Right ventricle myocardium inferior (tissue), 1 donor: ENCODE measurements at places on chromosomes 2 and 18.

- DNase-seq = no peak
Measured at GRCh38 chr2:135095591-135095990, 43.5 kb downstream of the RAB3GAP1 start.

- DNase-seq = peak; percentile 3
Measured at GRCh38 chr2:239831861-239832489, 193.2 kb downstream of the NDUFA10 start.

- no peak for DNase-seq
Measured at GRCh38 chr2:223075301-223076270, 23.6 kb downstream of the KCNE4 start.

- DNase-seq = no peak
Measured at GRCh38 chr2:233456934-233457333, 102.6 kb downstream of the DGKD start.

- DNase-seq = no peak
Measured at GRCh38 chr2:188414869-188415753, 123.4 kb downstream of the GULP1 start.

DNA sequence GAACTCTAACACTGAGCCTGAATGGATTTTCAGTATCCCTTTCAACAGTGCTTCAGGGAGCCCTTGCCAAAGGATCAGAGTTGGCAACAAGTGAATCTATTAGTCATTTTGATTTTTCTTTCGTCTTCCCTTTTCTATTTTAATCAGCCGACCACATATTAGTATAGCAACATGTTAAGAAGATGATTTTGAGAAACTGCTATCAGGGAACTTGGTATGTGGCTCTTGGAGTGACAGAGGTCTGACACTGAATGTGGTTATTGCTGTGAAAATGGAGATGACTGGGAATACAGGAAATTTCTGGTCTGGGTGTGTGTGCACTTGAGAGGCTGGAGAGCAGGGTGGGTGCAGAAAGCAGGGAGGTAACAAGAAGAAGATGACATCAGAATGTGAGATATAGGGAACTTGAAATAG, 28.7 kb upstream of the IL1RL1 start:
- no peak for DNase-seq

- no peak for DNase-seq
Measured at GRCh38 chr2:203498161-203498560, 36.9 kb downstream of the RAPH1 start.

- DNase-seq = no peak
Measured at GRCh38 chr2:201362396-201362795, 5.3 kb upstream of the FLACC1 start.

DNA sequence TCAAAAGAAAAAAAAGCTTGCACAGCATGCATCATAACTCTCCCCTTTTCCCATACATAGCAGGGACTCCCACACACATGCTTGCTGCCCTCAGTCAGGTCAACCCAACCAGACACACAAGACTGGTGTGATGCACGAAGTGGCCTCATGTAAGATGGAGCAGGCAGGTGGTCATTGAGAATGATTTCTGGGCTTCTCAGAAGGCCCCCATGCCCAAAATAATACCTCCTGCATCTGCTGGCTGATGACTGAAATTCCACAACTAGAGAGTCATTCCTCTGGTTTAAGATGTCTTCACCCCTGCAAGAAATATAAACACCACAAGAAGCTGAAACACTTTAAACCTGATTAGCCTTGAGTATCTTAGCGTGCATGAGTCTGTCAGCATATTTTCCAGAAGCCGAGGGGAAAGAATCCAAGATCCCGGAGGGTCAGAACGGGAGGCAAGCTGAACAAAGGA, 131.1 kb downstream of the AFF3 start:
- no peak for DNase-seq

DNA sequence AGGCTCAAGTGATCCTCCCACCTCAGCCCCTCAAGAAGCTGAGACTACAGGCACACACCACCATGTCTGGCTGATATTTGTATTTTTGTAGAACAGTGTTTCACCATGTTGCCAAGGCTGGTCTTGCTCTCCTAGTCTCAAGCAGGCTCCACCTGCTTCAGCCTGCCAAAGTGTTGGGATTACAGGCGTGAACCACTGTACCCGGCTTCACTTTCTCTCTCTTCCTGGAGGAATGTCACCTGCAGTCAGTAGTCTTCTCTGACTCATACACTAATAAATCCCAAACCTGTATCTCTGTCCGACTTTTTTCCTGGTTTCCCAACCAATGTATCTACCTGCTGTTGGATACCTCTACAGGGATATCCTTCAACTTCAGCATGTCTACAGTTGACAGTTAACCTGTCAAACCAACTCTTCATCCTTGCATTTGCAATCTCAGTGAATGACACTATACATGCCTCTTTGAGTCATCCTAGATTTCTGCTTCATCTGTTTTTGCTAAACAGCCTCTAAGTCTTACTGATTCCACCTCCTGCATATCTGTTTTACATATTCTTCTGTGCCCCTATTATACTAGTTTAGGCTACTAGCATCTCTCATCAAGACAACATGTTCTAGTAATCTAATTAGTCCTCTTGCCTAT, 54.5 kb downstream of the RBBP8 start:
- DNase-seq = no peak

GRCh38 chr2:47782381-47782670, 619 bp upstream of the MSH6 start:
- no peak for DNase-seq

- no peak for DNase-seq
Measured at GRCh38 chr18:36499938-36500337, 202.4 kb downstream of the FHOD3 start.

DNA sequence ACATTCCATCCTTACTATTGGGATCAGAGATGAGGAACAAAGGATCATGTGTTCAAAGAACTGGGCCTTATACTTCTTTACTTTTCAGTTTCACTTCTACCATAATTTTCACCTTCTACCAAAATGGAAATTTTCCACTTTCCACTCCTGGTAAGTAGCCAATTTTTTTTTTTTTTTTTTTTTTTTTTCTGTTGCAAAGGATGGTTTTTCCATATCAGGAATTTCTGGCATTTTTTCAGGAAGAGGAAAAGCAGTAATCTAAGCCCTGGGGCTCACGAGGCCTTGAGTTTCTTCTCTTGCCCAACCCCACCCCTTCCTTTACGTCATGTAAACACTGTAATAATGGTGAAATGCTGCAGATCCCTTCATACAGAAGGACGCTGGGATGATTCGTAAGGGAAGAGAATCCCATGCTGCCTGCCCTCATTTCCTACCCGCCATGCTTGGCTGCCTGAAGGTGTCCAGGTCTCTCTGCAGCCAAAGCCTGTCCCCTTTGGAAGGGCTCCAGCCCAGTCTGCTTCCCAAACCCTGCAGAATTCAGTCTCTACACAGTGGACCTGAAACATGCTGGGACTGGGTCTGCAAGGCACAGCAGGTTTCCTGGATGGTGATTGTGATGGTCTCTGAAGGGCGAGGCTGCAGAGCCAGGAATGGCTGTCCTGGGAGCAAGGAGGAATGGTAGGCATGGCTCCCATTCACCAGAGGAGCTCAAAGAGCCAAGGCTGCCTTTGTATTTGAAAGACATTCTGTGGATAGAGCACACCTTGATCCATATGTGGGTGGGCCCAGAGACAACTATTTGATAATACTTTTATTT, 57.0 kb downstream of the EFR3B start:
- no peak for DNase-seq

- no peak for DNase-seq
Measured at GRCh38 chr2:88709181-88709631, 17.7 kb downstream of the RPIA start.

DNA sequence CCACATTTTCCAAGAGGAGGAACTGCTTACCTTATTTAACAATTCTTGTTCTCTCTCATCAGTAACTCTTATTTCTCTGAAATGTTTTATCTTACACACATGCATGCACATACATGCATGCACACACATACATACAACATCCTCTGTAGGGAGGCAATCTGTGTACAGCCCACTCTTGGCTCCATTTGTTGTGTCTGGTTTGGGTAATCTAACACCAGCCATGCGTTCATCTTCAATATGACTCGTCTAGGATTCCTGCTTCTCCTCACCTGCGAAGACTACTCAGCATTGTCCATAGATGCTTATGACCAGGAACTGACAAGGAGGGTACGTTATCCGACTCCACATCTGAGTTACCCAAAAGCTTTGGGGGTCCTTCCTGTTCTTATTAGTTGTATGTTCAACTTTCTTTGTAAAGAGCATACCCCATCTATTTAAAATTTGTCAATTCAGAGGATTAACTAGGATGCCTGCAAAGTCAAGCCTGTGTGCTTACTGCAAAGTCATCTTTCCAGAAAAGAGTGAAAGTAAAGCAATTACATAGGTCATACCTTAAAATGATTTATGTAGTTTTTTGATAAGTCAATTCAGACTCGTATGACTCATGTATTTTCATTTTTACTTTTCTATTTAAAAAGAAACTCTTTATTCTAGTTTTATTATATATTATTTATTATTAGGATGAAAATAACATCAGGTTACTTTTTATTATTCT, 18.2 kb downstream of the LYPD6B start:
- DNase-seq = no peak

DNA sequence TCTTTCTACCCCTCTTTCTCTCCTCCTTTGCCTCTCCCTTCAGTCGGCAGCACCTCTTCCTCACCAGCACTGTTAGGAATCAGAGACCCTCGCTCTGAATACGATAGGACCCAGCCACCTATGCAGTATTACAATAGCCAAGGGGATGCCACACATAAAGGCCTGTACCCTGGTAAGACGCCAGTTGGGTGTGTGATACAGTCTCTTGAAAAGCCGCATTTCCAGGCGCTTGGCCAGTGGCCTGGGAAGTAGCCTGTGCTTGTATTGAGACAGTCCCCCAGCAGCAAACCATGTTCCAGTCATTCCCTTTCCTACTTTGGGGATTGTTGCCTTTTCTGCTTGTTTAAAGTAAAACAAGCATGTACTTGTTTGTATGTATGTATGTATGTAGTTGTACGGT, 118.4 kb upstream of the DAPL1 start:
- no peak for DNase-seq

DNA sequence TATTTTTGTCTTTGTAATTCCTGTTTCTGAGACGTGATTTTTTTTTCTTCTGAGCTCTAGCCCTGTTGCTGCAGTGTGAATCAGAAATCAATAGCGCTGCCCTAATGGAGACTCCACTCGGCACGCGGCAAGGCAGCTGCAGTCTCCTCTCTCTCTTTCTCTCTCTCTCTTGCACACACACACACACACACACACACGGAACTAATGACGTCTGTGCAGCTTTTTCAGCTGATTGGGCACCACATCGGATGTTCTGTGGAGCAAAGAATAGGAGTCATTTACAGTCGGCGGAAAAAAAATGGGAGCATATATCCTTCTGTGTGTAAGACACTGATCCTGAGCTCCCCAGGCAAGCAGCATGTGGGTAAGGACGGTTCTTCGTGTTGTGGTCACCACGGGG, 2.0 kb upstream of the MYT1L start:
- DNase-seq = no peak

DNA sequence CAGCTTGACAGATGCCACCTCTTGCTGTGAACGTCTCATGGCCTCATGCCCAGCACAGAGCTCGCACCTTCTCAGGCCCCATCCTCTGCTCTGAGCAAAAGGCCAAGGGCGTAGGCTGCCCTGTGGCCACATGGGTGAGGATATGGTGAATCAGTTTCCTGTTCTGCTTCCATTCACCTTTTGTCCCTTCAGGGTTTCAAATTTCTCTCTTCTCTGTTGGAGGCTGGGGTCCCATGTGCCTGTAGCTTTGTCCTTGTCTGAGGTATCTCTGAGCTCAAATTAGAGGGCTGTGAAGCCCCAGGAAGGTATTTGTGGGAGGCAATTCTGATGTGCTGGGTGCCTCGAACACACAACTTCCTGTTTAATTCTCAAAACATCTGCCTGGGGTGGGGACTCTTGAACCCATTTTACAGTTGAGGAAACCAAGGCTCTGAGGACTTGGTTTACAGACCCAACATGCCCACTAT, 29.0 kb downstream of the ZAP70 start:
- DNase-seq = no peak

- DNase-seq = no peak
Measured at GRCh38 chr2:2134037-2134436, 197.0 kb downstream of the MYT1L start.

- no peak for DNase-seq
Measured at GRCh38 chr18:51908598-51908944, 431.4 kb upstream of the DCC start.

- DNase-seq = no peak
Measured at GRCh38 chr18:12589448-12589847, 68.5 kb downstream of the SPIRE1 start.

GRCh38 chr2:22199994-22200393, 1076.2 kb downstream of the TDRD15 start:
- DNase-seq = no peak

GRCh38 chr18:36680042-36680441, 148.8 kb downstream of the TPGS2 start:
- no peak for DNase-seq

GRCh38 chr2:129777762-129778583, 201.5 kb upstream of the RAB6C start:
- DNase-seq = no peak

DNA sequence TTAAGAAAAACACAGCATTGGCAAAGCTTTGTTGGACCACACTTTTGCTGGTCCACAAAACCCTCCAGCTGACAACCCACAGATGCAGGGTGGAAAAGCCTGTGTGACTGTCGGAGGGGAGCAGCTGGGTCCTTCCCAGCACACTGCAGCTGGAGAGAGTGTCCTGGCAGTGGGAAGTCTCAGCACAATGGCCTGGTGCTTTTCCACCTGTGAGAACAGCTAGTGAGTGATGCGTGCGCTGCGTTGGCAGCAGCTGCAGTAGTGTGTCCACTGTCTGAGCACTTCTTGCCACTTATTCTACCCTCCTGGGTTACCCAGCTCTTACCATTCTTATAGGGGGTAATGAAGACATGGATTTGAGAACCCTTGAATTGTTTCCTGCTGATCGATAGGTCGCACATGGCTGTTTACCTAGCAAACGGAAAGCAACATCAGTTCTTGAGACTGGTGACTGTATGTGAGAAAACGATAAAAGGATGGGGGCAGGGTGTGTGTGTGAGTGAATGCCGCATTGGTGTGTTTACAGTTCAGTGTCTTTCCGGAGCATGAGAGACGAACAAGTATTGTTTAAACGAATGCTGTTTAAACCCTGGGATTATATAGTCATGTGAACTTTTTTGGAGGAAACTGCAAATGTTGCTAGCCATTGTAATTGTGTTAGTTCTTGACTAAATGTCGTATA, 69.7 kb downstream of the LYPD6 start:
- no peak for DNase-seq

DNA sequence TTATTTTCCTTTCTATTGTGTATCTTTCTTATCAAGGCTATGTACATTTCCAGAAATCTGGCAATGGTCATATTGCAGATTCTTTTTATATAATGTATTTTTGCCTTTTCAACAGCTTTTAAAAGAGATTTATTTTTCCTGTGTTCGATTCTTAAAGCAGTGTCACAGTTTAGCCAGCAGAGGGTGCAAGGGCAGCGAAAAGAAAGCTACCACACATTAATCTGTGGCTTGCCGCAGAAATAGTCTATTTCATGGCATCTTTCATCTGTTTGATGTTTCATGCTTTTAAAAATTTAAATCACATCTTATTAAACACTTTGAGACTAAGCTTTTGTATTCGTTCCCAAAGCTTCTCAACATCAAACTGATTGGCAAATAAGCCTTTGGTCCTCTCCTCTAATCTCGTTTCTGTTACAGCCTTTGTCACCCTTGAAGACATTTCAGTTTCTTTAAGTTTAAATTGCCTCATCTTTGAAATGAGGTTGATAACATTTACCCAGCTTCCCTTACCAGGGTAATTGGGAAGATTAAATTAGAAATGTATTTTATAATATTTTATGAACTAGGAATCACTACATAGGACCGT, 73.3 kb downstream of the PIK3C3 start:
- DNase-seq = no peak
